ENCODE measurements at places on chromosomes 12 and 14.

- no peak for DNase-seq
These were observed 100.6 kb upstream of the CCND2 start for GRCh38 chr12:4172999-4173398.

DNA sequence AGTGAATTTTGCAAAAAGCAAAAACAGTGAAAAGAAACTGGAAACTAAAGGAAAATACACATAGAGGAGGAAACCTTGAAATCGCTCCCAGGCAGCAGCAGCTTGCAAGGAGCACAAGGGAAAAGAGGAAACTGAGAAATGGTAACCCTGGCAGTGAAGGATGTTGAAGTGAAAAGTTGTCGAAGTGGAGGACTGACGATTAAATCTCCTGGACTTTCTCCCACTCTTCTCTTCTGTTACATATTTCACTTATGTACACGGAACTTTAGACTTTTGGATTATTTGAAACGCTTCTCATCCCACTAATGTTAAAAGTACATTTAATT, 388.8 kb upstream of the USP15 start:
- no peak for DNase-seq

- peak; percentile 17 for DNase-seq
These were observed 1.1 kb downstream of the CCDC91 start for GRCh38 chr12:28191051-28192048.

DNA sequence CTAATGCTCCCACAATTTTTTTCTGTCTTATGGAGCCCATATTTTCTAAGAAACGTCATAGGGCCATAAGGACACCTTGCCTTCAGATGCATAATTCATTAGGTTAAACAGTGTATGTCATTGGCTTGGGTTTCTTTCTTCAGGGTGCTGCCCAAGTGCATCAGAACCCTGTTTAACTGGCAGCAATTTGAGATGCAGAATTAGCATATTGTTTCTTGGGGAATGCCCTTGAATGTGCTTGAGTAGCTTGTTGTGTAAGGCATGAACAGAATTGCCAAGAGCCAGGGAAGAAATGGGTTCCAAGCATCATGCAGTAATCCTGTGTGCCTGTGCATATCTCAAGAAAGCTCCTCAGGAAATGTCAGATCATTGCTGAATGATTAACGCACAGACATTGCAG, 277.2 kb downstream of the SYT1 start:
- no peak for DNase-seq

- peak; percentile 13 for DNase-seq
These were observed 186.7 kb upstream of the NEDD1 start for GRCh38 chr12:96720363-96720705.

DNA sequence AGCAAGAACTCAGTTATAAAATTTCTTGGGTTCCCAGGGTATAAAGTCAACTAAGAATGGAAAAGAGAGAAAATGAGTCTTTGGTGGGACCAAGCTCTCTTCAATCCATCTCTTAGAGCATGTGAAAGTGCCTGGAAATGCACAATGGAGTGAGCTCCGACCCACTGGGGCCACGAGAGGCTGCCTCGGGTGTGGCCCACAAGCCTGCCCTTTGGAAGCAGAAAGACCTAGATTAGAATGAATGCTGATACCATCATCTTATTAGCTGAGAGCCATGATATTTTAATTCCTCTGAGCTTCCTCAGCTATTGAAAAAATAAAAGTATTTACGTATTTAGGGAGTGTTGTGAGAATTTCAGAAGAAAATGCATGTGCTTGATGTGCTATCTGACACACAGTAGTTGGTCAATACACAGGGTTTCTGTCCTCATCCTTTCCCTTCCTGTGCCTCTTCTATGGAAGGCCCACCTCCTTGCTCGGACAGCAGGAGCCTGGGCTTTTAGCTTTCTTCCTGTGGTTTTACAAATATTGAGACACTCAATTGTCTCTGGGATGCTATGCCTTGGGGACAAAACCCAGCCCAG, 42.5 kb downstream of the VDR start:
- no peak for DNase-seq

DNA sequence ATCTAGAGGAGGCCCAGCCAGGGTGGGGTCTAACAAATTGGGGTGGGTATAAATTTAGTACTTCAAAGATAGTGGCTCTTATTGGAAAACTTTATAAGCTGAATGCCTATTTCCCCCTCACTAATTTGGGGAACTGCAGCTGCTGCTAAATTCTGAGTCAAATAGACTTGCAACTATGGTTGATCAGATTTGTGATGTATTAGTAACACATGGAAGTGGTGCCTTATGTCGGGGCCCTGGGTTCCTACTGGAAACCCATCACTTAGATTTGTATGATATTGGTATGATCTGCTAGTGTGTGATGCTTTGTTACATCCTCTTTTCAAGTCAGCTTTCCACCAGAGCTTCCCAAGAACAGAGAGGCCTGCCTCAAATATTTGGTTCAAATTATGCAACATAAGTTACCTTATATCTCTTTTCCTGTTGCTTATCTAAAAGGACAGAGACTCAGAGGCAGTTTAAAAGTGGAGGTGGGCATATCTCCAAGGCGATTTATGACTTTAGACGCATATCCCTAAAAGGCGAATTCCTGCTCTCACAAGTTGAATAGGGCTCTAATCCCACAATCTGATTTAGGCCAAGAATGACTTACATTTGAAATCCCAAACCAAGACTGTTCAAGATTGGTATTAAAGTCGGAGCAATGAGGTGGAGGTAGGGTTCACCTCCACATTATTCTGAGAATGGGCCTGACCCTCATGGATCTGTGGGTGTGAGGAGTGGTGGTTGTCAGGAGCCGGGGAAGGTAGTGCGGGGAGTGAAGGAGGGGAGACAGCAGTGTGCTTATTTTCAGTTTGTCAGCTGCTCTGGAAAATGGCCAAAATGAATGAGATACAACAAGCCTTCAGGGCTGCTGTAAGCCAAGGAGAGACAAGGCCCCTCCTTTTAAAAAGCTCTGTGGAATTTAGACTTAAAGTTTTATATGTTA, 425.8 kb downstream of the RAD51B start:
- DNase-seq, result no peak

Data from HuH-7.5 (cell line).